ENCODE measurements at places on chromosomes 6 and 20. TPM values are rescaled to one million over a fixed set of nuclear protein-coding genes. Genes with fewer than 3 reads are reported as not detected.

- DNase-seq, result peak; percentile 4
These were observed 287.6 kb downstream of the PHF3 start for GRCh38 chr6:63923139-63923739.

DNA sequence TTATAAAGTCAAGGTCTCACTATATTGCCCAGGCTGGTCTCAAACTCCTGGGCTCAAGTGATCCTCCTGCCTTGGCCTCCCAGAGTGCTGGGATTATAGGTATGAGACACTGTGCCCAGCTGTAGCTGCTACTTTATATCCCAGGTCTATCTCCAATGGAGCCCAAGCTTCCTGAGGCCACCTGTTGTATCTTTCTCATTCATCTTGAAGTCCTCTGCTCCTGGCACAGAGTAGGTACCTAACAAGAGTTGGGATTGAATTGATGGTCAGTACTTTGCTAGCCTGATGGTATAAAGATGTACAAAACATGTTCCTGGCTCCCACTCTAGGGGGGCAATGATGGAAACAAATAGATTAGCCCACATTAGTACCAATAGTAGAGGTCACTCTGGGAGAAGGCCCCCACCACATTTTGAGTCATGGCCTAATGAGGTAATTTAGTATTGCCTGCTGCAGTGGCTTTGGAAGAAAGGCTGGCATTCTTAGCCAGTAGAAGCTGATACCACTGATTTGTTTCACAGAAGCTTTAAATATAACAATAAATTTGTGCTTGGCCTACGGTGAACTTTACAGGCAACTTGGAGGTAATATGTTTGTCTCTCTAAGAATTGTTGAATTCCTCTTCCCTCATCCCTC is 5.4 kb downstream of the PTPN1 start:
- DNase-seq, result no peak

The ARFGEF3 gene
- under 0.01 TPM for total RNA-seq

The CGA gene
- total RNA-seq, result not detected

The GPR6 gene
- total RNA-seq, result not detected
